ENCODE measurements at places on chromosomes 11 and 22. TPM values are rescaled to one million over a fixed set of nuclear protein-coding genes. Genes with fewer than 3 reads are reported as not detected.

The CD3E gene
- 407 TPM for total RNA-seq

The CTSC gene
- 129 TPM for total RNA-seq

The AMBRA1 gene
- 36.1 TPM for total RNA-seq

The DDI1 gene
- total RNA-seq, result not detected

- no peak for DNase-seq
Observed at GRCh38 chr11:27184458-27185312, 144.1 kb downstream of the BBOX1 start.

- no peak for DNase-seq
Observed at GRCh38 chr11:67510023-67510345, 2.0 kb upstream of the CDK2AP2 start.

DNA sequence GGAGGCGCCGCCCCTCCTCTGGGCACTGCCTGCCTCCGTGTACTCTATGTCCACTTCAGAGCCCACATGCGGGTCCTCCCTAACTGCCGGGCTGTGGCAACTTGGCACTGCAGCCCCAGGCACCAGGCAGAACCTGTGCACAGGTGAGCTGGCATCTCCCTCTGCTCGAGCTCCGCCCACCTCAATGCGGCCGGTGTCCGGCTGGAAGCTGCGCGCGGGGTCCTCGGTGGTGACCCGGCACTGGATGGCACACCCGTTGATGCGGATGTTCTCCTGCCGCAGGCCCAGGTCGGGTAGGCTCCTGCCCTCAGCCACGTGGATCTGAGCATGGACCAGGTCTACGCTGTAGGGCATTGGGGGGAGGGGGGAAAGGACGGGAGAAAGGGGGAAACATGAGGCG lies 9.1 kb downstream of the LRFN4 start:
- no peak for DNase-seq

DNA sequence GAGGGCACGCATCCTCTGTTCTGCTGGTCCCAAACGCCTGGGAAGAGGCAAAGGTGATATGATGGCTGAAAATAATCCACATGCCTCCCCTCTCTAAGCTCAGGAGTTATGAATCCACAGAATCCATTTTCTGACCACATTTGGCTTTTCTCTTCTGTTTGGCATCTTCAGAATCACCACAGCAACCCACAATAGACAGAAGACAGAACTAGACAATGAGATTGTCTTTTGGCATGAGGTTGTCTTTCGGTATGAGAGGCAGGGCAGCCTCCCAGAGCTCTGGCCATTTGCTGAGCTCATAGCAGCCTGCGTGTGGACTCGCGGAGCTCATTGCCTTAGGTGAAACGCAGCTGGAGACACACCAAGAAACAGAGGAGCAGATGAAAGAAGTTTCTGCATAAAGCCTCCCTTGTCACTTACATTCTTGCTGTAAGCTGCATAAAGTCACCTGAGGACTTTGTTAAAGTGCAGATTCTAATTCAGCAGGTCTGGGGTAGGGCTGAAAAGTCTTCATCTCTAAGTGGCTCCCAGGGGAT lies 868.0 kb downstream of the NTM start:
- DNase-seq, result no peak

- no peak for DNase-seq
Observed at GRCh38 chr11:100031973-100032372, 655.1 kb upstream of the ARHGAP42 start.

DNA sequence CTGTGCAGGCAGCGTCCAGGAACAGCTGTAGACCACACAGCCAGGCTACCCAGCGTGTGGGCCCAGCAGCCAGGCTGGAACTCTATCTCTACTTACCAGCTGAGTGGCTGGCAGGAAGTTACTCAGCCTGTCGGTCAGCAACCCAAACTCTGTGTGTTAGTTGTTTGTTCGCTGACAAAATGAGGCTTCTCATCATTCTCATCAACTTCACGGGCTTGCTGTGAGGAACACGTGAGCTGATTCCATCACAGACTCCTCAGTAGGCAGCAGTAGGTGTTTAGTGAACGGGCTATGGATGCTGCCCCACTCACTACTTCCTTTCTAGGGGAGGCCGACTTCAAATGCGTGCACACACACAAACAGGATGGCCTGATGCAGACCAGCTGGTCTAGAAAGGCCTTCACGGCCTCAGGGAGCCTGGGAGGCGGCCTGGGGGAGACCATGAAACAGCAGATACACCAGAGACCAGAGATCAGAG lies 830 bp upstream of the SPDYC start:
- DNase-seq, result no peak

DNA sequence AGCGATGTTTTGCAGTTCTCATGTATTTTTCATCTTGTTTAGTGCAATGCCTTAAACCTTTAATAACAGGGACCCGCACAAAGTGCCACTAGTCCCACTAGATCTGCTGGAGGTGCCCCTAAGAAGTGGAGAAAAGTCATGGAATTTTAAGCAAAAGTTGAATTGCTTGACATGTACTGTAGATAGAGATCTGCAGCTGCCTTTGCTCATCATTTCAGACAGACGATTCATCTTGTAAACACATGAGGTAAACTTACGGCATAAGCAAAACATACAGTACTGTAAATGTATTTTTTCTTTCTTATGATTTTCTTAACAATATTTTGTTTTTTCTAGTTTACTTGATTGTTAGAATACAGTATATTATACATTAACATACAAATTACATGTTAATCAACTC lies 295.6 kb downstream of the CASP12 start:
- no peak for DNase-seq

GRCh38 chr11:61792310-61793082 lies at the start of the genes FEN1 and TMEM258:
Gene FEN1, plus strand, starts transcription at chr11:61792911. Its CDS starts 2,451 bp downstream, at chr11:61795362.
Gene TMEM258, minus strand, starts transcription at chr11:61792599. Its CDS starts 41 bp downstream, at chr11:61792558.
- DNase-seq, result peak; percentile 75

Measured in activated T-cell treated with anti-CD3 and anti-CD28 coated beads, Interleukin-2, amount 50 U/mL, for 4 hours (primary cell).